ENCODE measurements at places on chromosomes 6 and 20. TPM values are rescaled to one million over a fixed set of nuclear protein-coding genes. Genes with fewer than 3 reads are reported as not detected.
A peak's percentile ranks its signal among the peaks of the same experiment; 100 is the strongest.

DNA sequence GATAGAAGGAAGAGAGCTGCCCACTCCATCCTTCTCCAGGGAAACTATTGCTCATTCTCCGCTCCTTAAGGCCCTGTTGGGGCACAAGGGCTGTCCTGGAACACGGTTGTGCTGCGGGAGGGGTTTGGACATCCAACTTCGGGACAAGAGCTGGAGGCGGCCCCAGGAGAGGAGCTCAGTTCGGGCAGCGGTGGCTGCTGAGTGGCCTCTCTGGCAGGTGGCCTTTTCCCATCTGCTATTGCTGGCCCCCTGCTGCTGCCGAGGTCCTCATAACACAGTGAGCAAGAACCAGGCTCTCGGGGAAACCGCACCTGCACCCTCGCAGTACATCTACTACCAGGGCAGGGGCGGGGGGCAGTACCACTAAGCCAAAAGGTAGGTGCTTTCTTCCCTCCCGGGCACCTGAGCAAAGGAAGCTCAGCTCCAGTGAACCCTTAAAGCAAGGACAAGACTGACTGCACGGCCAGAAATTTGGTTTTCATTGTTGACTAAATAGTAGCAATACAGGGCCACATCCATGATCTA is 63.7 kb downstream of the PSMG4 start:
- DNase-seq: no peak

The GRM1 gene
- total RNA-seq: not detected

The MMP24OS gene
- total RNA-seq: 92.7 TPM

The NOTCH4 gene
- 4.8 TPM for total RNA-seq

GRCh38 chr6:100101644-100102043 is 107.6 kb upstream of the MCHR2 start:
- DNase-seq: no peak

The CNPY3 gene
- total RNA-seq: 52.4 TPM

The DUSP22 gene
- 56.6 TPM for total RNA-seq

- no peak for DNase-seq
These were observed 315.4 kb upstream of the RUNX2 start for GRCh38 chr6:45012687-45013086.

DNA sequence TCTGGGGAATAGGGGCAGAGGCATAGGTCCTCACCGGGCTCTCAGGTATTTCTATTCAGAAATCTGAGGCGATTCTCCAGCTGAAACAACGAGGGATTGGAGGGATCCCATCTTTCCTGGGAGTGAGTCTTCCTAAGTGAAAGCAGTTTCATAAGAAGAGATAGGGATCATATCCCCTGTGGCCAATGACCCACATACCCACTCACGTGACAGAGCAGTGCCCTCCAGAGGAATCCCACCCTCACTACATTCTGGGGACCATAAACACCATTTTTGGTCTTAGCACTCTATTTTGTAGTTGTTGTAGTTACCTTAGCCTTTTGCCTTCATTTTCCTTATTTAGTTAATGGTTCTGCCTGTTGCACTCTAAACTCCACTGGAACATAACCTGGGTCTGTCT is 121.1 kb downstream of the GPR63 start:
- DNase-seq: no peak

DNA sequence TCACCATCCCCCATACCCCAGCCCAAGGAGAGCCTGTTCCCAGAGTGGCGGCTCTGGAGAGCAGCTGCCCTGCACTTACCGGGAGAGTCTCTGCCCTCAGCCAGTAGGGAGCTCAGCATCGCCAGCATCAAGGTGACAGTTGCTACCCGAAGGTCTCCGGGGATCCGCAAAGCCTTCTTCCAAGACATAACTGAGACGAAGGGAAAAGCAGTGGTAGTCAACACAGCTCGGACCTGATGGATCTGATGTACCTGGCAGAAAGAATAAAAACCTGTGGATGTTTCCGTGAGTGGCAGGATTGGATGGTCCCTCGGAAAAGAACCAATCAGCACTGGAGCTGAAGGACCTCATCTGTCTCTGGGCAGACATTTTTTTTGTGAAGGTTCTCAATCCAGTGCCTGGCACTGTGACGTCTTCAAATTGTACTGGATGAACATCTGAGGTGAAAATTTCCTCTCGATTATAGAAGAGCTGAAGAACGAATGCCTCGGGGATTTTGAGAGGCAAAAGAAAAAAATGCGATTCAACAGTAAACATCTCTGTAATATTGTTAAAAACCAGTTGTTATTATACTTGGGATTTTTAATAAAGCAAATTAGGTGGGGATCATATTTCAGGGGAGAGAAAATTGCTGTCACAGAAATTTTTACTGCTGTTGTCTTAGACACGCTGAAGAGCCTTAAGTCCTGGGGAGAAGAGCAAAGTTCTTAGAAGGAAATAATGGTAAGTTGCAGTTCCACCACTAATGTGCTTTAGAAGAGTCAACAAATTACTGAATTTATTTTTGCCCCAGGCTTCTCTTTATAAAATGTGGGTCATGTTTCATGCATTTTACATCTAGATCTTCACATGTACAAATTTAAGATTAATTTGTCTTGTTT is at the start of gene HLA-DQB1:
Gene HLA-DQB1, minus strand, starts transcription at position 238 of the 881 bp plus-strand sequence. Its CDS starts 50 bp downstream, at position 188.
- peak; percentile 78 for DNase-seq

DNA sequence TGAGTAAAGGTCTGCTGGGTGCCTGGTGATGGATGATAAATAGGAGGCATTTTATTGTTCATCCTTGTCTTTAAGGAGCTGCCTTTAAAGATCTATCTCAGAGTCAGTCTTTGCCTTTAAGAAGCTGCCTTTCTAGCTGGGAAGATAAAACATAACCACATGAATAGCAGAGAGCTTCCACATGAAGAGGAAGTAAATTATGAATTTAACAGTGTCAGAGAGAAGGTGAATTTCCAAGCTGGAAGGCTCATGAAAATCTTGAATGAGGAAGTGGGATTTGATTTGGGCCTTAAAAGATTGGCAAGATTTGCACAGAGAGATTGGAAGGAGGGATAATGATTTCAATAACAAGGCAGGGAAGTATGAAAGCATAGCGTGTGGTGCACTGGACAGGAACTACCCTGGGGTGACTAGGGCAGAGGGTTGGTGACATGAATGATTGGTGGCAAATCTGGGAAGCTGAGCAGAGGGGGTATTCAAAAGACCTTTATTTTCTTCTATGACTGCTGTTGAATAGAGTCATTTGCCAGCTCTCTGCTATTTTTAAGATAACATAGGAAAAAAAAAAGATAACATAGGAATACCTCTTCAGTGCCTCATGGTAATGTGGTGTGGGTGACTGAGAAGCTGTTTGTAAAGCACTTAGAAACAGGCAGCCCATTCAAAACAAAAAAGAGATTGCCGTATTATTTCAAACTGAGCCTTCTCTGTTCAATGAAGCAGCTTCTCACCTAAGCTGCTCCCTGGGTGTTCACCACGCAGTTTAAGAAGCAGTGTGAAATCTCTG is 591.6 kb downstream of the PKHD1 start:
- no peak for DNase-seq

- DNase-seq: no peak
These were observed 331.9 kb upstream of the JARID2 start for GRCh38 chr6:14913931-14914330.

GRCh38 chr20:11337361-11338130 is 580.1 kb upstream of the BTBD3 start:
- DNase-seq: no peak

DNA sequence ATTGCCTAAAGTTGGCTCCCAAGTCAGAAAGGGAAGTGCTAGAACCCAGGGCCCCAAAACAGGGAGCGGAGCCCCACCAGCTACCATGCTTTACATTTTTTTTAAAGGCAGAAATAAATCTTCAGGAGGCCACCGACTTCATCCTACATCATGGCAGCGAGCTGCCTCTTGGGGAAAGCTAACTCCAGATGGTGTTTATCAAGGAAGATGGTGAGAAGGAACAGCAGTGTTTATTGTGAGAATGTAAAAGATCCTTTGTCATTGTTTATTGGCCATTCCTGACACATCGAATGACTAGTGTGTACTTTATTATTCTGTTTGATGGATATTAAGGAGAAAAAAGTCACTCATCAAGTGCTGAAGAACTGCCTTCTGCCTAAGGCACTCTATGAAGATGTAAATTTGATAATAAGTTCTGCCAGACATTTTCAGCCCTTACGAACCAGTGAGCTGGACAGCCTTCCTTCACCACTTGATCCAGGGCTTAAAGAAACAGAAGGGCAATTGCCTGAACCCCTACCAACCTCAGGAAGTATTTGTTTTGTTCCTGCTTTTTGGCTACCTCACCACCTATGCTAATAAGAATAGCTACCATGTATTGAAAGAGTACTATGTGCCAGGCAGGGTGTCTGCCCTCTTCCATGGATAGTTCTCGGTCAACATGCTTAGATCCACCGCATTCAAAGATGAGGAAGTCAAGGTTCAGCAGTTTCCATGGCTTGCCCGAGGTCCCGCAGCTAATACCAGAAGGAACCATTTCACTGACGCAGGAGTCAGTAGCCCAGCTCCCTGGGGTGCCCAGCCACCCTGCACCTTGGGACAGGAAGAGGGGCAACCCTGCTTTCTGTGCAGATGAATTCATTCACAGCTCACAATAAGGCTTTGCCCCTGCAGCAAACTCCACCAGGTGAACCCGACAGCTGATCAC is 194.7 kb upstream of the RREB1 start:
- no peak for DNase-seq
